Brain microvascular endothelial cell (primary cell): ENCODE measurements at places on chromosomes 6 and 20.

DNA sequence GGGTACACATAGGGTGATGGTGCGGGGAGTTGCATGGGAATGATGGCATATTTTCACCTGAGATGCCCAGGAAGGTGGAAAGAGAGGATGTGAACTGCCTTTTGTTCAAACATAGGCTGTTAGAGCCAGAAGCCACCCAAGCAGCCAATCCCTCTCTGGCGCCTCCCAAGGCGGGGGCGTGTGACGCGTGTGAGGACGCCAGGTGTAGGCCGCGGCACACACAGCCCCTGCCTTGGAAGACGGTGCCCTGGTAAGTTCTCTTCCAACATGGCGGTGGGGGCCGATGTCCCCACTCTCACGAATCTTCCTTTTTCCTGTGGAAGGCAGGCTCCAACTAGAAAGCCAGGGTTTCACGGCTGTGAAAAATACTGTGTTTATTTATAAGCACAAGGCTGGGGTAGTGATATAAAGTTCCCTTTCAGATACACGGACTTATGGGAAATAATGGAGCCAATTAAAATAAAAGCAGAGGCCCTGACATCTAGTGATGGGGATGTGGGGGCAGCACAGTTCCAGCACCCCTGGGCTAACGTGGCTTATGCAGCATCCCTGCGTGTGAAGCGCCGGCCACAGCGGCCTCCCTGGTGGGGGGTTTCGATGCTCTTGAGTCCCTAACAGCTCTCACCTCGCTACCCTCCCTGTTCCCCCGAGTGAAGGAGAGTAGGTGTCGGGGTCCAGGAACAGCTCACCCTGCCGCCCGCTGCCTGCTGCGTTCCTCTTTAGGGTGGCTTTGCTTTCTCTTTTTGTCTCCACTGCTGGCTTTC is 28.3 kb downstream of the CDH4 start:
- no peak for DNase-seq

DNA sequence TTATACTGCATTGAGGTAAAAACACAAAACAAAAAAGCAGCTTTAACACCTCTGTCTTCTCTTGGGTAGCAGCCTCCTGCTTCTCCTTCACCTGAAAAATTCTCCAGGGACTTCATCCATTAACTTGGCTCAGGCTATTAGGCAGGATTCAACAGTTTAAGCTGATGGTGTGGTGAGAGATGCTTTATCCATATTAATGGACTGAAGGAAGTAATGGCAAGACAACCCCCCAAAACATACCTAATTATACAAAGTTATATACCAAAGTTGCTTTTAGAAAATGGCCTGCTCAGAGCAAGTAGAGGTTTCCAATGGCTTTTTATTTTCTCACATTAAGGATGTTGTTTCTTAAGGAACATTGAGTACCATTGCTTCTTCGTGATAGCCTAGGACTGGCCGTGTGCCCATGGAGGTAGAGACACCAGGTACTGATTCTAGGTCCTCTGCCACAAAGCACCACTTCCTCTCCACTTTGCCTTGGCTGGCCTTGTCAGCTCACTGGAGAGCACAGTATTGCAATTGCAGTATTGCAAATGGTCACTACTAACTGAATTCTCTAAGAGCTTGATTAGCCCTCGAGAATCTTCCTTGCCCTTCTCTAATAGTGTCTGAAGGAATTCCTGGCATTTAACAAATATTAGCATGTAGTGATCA is 7.3 kb downstream of the EDN1 start:
- DNase-seq: no peak

GRCh38 chr6:7960141-7960540 is 49.6 kb upstream of the TXNDC5 start:
- no peak for DNase-seq

DNA sequence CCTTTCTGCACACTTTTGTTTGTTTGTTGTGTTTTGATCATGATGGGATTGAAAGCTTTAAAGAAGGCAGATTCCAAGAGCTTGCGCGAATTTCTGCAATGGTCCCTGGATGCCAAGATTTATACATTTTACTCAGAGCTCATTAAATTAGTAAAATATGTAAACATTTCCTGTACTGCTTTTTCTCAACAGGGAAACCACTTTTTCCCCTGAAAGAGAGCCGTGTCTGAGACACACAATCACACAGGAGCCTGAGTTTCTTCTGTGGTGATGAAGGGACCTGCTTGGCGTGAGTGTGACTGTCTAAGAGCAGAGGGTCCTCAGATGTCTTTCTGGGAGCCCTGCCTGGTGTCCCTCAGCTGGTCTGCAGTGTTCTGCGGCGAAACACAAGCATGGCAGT is 12.1 kb upstream of the TAGAP start:
- no peak for DNase-seq

DNA sequence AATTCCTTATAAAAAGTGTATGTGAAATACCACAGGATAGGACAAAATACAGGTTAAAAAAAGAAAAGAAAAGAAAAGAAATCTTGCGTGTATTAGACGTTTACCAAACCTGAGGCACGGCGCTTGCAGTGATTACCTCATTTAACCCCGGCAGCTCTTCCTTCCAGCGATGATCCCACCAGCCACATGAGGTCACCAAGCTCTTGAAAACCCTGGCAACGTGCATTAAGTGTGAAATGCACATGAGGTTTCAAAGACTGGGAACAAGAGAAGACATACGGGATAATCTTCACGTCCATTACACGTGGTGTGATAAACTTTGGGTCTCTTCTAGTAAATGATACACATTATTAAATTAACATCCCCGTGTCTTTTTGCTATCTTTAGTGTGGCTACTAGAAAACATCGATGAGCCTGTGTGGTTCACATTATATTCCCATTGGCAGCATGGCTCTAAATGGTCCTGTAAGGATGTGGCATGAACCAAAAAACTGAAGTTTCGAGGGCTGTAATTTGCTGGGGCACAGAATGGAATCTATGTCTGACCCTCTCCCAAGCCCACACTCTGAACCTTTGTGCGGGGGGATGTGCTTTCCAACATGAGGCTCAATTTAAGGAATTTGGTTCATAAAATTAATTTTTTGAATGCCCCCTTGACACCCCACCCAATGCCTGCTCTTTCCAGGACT is 59.2 kb upstream of the THBS2 start:
- DNase-seq: no peak

DNA sequence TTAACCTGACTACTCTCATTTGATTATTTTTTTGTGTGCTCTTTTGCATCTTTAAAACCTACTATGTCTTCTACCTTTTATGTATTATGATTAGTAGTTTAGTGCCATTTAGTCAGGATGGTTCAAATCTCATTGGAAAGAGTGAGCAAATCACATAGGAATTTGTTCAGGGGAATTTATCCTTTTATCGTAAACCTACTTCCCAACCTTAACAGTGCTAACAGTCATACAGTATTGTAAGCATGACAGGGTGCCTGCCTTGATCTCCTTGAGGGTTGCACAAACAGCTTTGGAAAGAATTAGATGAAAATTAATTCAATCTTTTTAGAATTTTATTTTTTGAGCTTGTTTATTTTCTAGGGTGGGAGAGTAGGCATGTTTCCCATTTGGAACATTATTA is 18.3 kb downstream of the RNF8 start:
- no peak for DNase-seq

DNA sequence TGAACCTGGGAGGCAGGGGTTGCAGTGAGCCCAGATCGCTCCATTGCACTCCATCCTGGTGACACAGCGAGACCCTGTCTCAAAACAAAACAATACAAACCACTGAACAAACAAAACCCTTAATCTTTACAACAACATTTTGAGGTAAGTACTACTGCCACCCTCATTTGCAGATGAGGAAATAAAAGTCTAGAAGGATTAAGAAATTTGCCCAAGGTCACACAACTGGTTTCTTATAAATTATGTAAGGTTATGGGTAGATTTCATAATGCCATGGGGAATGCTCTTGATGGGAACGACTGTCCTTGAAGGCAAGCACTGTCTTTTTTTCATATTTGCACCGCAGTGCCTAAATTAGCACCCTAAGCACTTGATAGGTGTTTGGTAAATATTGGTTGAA is 13.8 kb upstream of the B4GALT5 start:
- DNase-seq: no peak

- DNase-seq: no peak
These were observed 182.7 kb downstream of the PHACTR1 start for GRCh38 chr6:12899046-12899833.

DNA sequence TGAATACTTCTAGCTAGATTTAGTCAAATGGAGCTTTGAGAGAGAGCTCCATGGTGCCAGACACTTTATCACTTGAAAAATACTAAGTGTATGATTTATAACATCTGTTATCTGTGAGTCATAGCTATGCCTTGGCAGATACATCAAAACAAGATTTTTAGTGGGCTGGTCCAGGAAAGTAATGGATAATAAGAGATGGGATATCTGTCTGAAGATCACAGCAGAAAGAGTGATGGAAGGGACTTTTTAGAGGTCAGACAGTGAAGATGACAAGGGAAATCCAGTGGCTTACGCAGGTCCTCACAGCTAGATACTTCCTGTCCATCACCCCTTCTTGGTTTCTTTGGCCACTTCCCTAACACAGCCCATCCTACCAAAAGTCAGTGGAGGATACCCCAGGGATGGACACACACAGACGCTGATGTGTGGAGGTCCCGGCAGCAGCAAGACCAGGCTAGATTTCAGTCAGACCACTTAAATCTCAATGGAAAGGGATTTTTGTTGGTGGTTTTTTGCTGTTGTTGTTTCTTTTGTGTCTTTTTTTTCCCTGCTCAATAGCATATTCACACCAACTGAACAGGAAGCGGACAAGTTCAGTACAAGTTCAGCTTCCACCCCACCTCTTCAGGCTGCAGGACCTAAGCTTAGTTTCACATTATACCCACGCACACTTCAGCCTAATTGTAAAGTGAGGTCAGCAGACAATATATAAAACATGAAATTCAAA is 209.3 kb downstream of the ALDH8A1 start:
- peak; percentile 76 for DNase-seq

DNA sequence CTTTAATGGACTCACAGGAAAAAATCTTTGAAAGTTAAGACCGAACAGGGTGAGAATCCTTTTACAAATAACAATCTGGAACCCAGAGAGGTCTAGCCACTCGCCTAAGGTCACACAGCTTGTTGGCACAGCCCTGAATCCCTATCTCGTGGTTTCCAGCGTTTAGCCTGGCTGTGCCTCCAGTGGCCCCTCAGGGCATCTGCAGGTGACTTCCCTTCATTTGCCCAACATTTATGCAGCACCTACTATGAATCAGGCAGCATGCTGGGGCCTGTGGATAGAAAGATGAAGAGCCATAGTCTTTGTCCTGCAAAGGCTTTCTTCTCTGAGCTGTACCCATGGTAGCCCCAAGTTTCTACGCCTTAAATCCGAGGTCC is 2.6 kb upstream of the NR2E1 start:
- no peak for DNase-seq

GRCh38 chr6:83086751-83087150 is 19.3 kb downstream of the DOP1A start:
- no peak for DNase-seq

- peak; percentile 89 for DNase-seq
These were observed 473.9 kb downstream of the COL12A1 start for GRCh38 chr6:74731931-74732330.

- no peak for DNase-seq
These were observed 10.2 kb downstream of the ADRM1 start for GRCh38 chr20:62313021-62313420.

- no peak for DNase-seq
These were observed 12.5 kb downstream of the ITPR3 start for GRCh38 chr6:33633462-33634158.

- DNase-seq: no peak
These were observed 87.6 kb upstream of the MYLIP start for GRCh38 chr6:16041327-16041726.

- no peak for DNase-seq
These were observed 252.3 kb downstream of the LY86 start for GRCh38 chr6:6840831-6841291.
